ENCODE measurements at places on chromosomes 4 and X.

DNA sequence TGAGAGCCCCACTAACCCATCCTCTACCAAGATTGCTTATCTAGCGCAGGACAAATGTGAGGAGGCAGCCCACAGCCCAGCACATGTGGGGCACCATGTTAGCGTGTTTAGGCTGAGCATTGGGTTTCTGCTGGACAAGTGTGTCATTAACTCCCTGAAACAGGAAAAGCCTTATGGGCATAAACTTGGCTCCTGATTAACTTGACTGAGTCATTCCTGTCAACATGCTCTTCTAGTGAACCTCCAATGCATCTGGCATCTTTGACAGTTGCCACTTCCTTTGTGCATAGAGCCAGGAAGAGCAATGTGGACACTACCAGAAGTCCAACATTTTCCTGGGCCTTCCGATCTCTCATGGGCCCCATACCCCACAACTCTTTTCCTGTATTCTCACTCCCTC, 2.5 kb downstream of the SPIN2A start:
- DNase-seq: no peak

DNA sequence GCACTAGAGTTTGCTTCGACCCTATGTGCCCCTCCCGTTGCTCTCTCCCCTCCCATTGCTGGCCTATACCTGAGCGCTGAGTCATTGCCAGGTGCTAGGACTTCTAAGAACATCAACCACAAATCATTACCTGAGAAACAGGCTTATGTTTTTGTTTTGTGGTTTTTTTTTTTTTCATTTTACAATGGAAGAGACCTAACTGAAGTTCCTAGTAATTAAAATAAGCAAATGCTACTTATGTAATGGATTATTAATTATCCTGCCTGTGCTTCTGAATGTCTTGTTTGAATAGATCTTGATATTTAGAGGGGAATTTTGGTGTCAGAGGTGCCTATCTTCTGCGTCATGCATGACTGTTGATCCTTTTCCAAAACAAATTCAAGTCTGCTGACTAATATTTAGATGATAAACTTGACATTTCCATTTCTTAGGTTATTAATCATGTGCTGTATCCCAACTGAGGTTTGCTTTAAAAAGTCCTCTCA, 275.4 kb upstream of the CPEB2 start:
- no peak for DNase-seq

DNA sequence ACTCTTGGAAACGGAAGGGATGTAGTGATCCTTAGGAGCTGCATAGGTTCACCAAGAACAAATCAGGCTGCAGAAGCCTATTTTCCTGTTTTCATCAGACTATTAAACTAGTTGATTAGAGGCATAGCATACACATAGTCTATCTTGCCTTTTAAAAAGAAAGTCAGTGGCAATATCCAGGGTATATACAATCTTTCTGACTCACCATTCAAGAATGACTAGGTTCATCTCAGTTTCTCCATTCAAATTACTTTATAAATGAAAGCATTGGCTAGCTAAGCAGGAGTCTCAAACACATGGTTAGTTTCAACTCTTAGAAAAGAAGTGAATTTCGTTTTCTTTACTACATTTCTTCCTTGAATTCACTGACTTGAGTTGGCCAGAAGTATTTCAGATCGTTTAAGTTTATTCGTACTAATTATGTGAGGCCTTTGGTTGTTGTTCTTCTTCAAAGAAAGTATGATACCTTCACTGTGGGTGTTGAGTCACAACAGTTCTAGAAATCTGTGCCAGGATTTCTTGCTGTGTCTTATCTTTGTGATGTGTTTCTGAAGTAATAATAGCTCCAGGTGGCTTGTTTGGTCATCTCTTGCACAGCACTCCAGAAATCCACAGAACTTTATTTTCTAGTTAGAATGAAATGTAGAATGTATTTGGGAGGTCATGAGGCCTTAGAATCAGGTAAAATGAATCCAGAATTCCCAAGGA, 88.2 kb downstream of the AWAT2 start:
- DNase-seq: no peak

DNA sequence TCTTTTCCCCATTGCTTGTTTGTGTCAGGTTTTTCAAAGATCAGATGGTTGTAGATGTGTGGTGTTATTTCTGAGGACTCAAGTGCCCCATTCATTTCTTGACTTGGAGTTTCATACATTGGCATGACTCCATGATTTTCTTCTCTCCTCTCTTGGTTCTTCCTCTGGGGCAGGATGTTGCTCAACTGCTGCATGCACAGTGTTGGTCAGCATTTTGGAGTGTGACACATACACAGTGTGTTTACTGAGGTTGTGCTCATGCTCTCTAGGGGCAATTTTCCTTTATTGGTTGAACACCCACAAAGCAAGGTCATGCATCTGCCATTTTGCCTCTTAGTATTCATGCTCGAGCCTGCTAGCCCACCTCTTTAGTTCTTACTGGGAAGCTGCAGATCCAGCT, 1993.8 kb downstream of the ARAP2 start:
- no peak for DNase-seq

DNA sequence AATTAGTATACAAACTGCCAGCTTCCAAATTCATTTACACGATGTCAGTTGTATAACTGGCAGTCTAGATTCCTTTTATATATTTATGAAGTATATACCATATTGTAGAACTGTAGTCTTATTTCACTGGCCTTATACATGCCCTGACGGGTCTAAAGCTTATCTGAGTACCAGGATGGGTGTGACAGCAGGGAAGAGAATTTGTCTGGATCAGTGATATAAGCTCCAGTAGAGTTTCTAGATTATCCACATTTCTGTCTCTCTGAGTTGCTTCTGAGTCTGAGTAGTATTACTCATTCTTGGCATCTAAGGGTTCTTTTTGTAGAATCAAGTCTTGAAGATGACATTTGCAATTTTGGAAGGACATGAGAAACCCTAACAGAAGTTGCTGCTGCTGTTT, 101.3 kb downstream of the RPA4 start:
- DNase-seq: no peak

GRCh38 chr4:105329081-105329480, 144.8 kb downstream of the PPA2 start:
- no peak for DNase-seq

- no peak for DNase-seq
These were observed 158.7 kb downstream of the DCHS2 start for GRCh38 chr4:154332681-154333421.
